ENCODE measurements at places on chromosomes 4 and X.

- no peak for DNase-seq
Measured at GRCh38 chrX:30992381-30992904, 79.4 kb downstream of the FTHL17 start.

DNA sequence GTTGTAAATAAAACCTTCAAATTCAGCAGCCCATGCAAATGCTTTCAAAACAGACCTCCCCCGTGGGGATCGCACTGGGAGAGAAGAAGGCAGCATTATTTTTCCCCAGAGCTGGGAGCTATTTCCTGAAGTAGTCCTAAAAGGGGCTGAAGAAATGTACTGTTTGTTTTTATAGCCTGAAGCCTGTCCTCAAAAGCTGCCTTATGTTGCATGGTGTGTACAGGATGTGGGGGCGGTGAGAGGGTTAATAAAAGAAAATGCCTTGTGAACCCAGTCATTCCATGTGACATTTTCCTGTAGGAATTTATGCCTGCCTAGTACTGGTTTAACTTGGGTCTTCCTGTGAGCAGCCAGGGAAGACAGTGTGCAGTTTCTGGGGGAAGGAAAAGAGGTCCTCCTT lies 144.1 kb downstream of the SOWAHB start:
- DNase-seq = no peak

DNA sequence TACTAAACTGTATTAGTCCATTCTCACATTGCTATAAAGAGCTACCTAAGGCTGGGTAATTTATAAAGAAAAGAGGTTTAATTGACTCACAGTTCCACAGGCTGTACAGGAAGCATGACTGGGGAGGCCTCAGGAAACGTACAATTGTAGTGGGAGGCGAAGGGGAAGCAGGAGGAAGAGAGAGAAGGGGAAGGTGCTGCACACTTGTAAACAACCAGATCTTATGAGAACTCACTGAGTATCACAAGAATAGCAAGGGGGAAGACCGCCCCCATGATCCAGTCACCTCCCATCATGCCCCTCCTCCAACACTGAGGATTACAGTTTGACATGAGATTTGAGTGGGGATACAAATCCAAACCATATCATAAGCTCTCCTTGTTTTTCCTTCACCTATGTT lies 40.9 kb downstream of the RPA4 start:
- no peak for DNase-seq

- no peak for DNase-seq
Measured at GRCh38 chr4:161990721-161991120, 173.1 kb downstream of the FSTL5 start.

- DNase-seq = no peak
Measured at GRCh38 chr4:5759236-5760075, 48.5 kb downstream of the EVC start.

- no peak for DNase-seq
Measured at GRCh38 chr4:1898681-1899080, 27.5 kb downstream of the NSD2 start.

DNA sequence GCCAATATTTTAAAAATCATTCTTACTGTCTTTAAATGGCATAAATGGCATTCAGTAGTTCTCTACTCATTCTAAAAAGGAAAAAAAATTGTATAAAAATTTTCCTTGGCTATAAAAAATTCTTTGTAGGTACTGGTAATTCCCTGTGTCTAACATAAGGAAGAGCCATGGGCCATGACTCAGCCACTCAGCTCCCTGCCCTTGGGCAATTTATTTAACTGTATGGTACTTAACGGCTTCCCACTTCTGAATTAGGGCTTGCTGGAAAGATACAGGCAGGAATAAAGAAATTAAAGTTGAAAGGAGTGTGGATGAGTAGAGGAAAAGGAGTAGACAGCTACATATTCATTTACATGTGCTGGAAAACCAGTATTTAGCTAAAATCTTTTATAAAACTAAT lies 30.6 kb downstream of the ABHD18 start:
- DNase-seq = no peak

- no peak for DNase-seq
Measured at GRCh38 chr4:152072001-152072485, 311.2 kb upstream of the GATB start.

GRCh38 chr4:112266823-112267222 lies 18.9 kb downstream of the TIFA start:
- no peak for DNase-seq

DNA sequence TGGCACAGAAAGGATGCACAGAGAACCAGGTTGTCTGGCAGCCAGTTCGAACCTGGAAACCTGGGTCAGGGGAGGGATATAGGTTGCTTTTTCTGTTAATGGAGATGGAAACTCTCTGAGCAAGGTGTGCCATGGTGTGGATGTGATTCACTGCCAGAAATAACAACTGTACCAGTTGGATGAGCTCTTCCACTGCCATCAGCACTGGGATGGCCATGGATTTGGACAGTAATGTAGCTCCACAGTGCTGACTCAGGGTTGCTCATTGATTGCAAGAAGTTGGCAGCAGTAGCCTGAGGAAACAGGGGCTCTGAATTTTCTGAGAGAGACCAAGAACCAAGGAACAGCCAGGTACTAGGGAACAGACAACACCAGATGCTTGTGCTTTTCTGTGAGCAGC lies 33.8 kb downstream of the PNMA5 start:
- DNase-seq = no peak

DNA sequence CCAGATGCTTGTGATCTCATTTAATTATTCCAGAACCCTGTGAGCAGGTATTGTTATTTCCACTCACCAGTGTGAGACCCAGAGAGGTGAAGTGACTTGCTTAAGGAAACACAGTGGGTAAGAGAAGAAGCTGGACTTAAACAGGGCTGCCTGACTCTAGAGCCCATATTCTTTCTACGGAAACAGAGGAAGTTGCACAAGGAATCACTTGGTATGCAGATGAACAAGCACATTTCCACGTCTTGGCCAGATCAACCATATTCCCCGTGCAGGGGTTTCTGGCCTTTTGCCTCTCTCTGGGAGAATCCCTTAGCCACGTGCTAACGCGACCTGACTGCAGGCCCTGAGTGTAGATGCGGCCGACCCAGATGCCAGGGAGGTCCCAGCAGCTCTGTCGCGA lies 195.5 kb upstream of the ATP6AP2 start:
- no peak for DNase-seq

DNA sequence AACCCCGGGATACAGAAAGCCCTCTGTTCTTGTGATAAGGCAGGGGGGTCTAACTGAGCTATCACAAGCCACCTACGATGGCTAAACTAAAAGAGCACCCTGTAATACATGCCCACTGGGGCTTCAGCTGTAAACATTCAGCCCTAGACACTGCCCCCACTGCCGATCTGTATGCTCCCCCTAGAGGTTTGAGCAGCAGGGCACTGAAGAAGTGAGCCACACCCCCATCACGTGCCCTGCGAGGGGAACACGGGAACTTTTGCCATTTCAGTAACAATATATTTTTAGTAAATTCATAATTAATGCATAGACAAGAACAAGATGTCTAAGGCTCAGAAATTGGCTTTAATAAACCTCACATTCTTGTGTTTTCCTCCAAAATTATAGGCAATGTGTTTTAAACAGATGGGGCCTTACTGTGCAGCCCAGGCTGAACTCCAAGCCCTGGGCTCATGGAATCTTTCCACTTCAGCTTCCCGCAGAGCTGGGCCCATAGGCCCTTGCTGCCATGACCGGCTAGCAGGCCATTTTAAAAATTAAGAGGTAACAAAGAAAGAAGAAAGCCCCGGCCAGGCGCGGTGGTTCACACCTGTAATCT lies 235.3 kb upstream of the SFRP2 start:
- peak; percentile 4 for DNase-seq

- DNase-seq = no peak
Measured at GRCh38 chr4:27055221-27055760, 194.7 kb downstream of the STIM2 start.

DNA sequence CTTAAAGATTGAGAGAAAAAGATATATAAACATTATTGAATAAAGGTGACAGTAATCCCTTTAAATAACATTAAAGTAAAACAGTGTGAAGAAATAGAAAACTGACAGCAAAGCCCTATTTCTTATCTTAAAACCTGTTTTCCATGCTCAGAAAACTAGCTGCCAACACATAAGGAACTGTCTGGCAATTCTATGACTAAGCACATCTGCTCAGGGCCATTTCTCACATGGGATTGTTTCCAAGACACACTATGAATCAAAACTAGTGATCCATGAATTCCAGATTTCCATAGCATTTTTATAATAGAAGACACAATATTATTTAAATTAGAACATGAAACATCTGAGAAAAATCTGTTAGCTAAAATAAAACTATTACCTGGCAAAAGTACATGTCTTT lies 113.4 kb downstream of the SCLT1 start:
- DNase-seq = no peak

DNA sequence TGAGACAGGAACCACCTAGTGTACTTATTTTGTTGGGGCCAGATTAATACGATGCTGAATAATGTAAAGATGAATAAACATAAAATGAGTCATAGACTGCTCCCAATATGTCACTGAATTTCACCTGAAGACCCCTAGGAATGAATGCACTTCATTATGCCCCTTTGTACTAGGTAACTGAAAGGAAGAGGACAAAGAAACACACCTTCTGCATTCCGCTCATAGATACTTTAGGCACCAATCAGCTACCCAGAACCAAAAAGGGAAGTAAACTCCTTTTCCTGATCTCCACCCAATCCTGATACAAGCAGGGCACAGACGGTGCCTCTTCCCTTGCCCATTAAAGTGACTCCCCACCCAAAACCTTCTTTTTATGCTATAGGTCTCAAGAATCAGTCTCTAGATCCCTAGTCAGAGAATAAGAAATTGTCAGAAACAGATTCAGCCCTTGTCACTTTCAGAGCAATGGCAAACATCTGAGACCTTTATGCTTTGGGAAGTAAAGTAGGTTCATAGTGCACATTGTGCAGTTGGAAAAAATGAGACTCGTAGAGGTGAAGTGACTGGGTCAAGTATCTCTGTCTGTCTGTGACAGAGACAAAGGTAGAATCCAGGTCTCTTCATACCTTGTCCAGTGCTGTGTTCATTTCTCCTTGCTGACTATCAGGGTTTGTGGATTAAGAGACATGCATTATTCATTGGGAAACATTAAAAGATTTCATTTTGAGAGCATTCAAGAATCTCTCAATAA lies 2.3 kb downstream of the GPR174 start:
- no peak for DNase-seq

- no peak for DNase-seq
Measured at GRCh38 chrX:14235004-14235403, 205.3 kb upstream of the GEMIN8 start.

DNA sequence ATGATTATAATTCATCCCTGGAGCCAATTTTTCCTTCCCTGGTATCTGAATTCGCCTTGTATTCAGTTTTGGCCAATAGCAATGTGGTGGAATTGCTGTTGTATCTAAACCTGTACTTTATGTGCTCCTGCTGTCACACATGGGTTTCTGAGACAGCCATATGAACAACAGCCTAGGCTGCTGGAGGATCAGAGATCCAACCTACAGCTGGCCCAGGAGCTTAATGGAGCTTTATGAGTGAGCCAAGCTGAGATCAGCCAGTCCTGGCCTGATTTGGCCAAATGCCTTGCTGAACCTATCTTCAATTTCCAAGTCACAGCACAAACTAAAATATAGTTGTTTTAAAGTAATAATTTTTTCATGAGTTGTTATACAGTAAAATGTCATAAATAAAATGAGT lies 1071.5 kb downstream of the PCDH7 start:
- no peak for DNase-seq

- peak; percentile 61 for DNase-seq
Measured at GRCh38 chrX:53445977-53446376, 11.8 kb upstream of the HSD17B10 start.

GRCh38 chr4:174561560-174561959 lies 39.3 kb upstream of the HPGD start:
- DNase-seq = no peak

- DNase-seq = no peak
Measured at GRCh38 chr4:159768016-159768415, 665.1 kb downstream of the RAPGEF2 start.

GRCh38 chrX:73348977-73349376 lies 97.9 kb upstream of the CDX4 start:
- DNase-seq = no peak

DNA sequence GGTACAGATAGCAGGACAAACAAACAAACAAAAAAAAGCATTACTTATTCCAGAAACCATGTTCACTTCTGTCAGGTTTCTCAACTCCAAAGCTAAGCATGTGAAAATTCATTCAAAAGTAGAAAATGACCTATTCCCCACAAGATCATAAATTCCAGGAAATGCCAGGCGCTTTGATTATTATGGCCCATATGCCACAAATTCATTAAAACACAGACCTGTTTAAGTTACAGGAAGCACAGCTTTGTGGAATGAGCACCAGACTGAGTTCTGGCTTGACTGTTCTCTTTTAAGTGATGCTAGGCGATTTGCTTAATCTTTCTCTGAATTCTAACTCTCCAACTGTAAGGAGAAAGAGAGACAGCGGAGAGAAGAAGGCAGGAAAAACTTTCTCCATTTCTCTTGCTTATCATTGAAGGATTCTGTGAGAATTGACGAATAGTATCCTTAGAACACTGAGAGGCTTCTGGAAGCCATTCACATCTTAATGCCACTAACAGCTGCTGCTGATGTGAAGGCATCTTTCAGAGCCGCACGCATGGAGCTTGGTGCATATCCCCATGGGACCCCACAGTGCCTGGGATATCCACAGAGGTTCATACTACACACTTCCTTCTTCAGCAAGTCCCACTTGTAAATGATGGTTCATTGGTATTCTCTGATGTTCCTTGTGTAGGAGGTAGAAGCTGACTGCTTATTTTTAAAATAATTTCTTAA lies 138.0 kb downstream of the ZNF674 start:
- no peak for DNase-seq

All from activated T-cell treated with anti-CD3 and anti-CD28 coated beads, Interleukin-2, amount 50 U/mL, for 72 hours (primary cell).